ENCODE measurements at places on chromosomes 4 and X.

- no peak for DNase-seq
Measured at GRCh38 chr4:39626261-39626660, 12.4 kb downstream of the SMIM14 start.

- DNase-seq = no peak
Measured at GRCh38 chrX:23699636-23700194, 32.4 kb downstream of the PRDX4 start.

DNA sequence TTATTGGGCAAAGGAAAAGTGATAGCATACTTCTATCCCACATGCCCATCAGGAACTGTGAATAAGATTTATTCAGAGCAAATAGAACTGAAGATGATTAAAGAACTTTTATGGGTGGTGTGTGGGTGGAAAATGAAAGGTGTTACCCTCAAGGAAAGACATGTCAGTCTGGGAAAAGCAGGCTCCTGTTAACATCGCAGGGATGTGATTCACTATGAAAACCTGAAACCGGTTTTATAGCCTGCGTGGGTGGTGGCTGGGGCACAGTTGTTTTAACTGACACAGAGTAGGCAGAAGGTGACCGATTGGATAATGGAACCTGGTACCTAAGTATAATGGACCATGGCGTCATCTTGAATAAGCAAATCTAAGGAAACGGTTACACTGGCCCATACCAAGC, 61.3 kb upstream of the CASK start:
- DNase-seq = no peak

DNA sequence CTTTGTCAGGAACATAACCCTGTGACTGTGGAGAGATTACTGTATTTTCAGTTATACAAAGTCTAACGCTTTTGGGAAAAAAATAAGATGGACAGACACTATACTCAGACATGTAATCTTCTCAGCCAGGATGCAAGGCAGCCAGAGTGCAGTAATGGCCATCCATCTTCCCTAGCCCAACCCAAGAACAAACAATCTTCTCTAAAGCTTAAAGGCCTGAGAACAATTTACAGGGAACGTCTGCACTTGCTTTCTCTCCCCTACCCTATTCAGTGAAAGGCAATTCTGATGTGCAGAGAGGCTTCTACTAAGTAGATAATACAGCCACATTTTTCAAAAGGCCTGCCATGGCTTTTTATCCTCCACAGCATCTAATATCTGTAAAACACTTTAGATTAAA, 471.3 kb downstream of the FGF13 start:
- DNase-seq = no peak

DNA sequence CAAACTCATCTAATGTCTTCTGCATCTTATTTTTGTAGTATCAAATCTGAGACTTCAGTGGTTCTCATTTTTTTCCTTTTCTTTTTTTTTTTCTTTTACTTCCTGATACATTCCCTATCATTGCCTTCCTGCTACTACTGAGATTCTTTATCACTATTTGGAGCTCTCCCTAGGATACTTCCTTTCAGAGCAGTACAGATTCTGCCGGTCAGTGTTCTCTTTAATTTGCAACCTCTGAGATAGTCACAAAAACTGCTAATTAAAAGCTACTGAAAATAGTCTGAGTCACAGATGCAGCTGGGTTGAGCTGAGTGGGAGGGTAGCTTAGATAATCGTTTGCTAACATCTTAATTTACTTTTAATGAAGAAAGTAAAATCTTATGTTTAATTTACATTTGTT, 1279.7 kb downstream of the ARAP2 start:
- DNase-seq = no peak

DNA sequence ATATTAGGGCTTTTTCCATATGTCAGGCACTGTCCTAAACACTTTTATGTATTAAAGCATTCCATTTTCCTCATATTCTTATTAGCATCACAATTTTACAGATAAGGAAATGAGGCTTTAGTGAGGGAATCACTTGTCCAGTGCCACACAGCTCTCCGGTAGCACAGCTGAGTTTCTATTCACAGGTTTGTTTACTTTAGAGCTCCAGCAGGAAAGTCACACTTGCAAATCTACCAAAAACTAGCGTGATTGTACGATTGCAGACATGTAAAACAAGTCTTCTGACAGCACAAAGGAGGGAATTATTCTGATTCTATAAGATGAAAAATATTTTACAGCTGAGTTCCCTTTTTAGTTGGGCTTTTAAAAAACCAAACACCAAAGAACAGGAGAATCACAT, 472.1 kb downstream of the TMA16 start:
- no peak for DNase-seq

DNA sequence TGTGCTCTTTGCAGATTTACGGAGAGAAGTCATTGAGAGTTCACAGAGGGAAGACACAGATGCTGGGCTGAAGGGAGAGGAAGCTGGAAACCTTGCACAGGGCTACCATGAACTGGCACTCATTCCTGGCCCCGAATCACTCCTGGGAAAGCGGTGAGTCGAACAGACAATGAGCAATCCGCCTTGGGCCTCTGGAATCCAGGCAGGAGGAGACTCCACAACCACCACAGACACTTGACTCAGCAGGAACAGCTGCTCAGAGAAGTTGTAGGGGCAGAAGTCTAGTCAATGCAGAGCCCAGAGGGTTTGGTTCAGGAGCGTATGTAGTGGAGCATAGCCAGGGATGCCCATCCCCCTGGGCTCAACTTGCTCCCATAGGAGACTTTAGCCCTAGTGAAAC, 62.8 kb upstream of the GRIA3 start:
- no peak for DNase-seq

- no peak for DNase-seq
Measured at GRCh38 chr4:124694306-124694705, 18.2 kb downstream of the ANKRD50 start.

DNA sequence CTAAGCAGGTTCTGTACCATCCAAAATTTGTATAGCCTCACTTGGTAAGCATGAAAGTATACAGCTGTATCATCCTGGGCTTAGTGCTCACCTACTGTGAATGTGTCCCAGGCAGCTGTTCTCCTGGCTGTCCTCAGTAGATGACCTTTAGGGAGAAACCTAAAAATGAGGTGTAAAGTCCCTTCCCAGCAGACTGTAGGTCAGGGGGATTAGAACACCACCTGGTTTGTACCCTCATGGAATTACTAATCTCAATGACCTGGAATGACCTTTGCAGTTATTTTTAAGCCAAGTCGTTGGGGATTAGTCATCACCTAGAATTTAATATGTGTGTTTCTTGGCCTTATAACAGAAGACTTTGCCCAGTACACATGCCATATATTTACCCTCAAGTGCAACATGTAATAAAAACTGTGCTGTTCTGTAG, 39.1 kb upstream of the MBTPS2 start:
- no peak for DNase-seq

GRCh38 chrX:72176981-72177380, 4.6 kb upstream of the PIN4 start:
- DNase-seq = no peak

- no peak for DNase-seq
Measured at GRCh38 chrX:11097933-11098332, 13.2 kb upstream of the HCCS start.

DNA sequence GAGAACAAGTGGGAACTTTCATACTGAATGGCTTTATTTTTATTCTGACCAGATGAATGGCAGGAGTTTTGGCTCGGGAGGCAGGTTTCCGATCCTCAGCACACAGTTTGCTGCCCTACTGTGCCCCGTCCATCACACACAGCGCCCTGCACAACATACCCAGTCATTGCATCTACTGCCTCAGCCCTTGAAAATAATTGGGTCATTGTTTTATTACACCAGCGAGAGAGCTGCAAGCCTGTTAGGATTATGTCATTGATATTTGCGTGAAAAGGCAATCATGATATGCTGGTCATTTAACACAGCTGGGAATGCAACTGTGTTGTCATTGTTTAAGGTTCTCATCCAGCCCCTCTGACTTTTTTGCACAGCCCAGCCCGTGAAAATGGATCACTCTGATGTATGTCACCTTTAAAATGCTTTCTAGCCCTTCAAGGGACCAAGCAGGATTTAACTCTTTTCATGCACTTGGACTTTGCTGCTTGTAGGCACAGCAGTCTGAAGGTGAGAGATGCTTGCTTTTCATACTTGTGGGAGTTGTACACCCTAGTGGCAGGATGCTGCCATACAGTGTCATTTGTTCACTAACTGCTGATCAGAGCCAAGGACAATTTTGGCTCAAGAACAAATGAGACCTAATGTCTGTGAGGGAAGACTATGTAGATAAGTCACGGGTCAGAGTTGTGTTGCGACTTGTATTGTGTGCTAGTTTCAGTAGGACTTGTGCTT, 62.3 kb downstream of the RTL9 start:
- DNase-seq = no peak

- DNase-seq = no peak
Measured at GRCh38 chr4:29051381-29051965, 1668.7 kb upstream of the PCDH7 start.

GRCh38 chr4:73692254-73692653, 48.1 kb upstream of the CXCL8 start:
- no peak for DNase-seq

- DNase-seq = no peak
Measured at GRCh38 chr4:29770627-29771026, 949.5 kb upstream of the PCDH7 start.

DNA sequence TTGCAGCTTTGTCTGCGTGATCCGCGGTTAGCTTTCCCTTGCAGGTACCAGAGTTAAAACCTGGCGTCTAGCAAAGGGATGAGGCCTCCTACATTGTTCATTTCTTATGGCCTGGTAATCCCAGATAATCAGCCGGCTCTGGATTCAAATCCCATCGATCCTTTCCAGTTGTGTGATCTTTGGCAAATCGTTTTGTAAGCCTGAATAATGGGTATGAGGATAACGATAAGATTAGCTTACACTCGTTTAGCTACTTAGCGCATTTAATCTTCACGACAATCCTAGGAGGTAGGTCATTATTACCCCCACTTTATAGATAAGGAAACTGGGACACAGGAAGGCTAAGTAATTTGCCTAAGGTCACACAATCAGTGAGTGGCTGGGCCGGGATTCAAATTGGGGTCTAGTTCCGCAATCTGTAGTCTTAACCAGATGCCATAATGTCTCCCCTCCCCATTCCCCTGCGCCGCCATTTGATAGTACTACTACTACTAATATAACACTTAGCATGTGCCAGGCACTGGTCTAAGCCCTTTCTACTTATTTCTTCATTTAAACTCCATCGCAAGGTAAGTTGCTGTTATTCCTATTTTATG, 1.7 kb upstream of the UBA1 start:
- no peak for DNase-seq

DNA sequence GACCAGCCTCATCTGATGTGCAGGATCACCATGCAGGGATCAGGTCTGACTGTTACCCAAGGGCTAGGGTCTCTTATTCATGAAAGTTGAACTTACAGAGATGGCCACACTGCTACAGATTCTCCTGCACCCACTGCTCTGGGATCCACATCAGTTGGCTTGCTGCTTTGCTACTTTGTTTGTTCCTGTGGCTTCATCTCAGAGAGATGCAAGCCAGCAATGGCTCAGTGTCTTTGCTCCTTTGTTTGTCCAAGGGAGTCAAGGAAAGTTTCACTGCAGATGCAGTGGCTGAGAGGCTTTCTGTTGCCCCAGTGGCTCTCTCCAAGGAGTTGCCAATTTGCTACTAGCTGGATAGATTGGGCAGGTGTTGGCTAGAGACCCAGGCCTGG, 70.3 kb upstream of the UGT2B7 start:
- DNase-seq = no peak

GRCh38 chrX:131675596-131676194, 131.8 kb downstream of the OR13H1 start:
- DNase-seq = peak; percentile 6

DNA sequence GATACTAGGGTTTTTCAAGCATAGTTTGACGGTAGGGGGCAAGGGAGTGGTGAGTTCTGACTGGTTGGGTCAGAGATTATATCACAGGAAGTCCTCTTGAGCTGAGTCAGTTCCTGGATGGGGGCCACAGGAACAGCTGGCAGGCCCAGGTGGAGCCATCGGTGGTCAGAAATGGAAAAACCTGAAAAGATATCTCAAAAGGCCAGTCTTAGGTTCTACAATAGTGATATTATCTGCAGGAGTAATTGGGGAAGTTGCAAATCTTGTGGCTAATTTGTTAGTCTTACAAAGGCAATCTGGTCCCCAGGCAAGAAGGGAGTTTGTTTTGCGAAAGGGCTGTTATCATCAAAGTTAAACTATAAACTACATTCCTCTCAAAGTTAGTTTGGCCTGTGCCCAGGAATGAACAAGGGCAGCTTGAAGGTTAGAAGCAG, 159.3 kb downstream of the PTCHD1 start:
- no peak for DNase-seq

GRCh38 chr4:8324640-8325239, 55.2 kb downstream of the HTRA3 start:
- DNase-seq = no peak

- no peak for DNase-seq
Measured at GRCh38 chrX:41671082-41671481, 17.7 kb upstream of the GPR34 start.

- peak; percentile 36 for DNase-seq
Measured at GRCh38 chrX:39361736-39362135, 560.5 kb downstream of the MID1IP1 start.

GRCh38 chrX:69031971-69032391, 133.3 kb downstream of the PJA1 start:
- no peak for DNase-seq

GRCh38 chr4:57488366-57489162, 378.4 kb upstream of the IGFBP7 start:
- no peak for DNase-seq

- DNase-seq = no peak
Measured at GRCh38 chr4:85086721-85087120, 120.2 kb upstream of the WDFY3 start.

DNA sequence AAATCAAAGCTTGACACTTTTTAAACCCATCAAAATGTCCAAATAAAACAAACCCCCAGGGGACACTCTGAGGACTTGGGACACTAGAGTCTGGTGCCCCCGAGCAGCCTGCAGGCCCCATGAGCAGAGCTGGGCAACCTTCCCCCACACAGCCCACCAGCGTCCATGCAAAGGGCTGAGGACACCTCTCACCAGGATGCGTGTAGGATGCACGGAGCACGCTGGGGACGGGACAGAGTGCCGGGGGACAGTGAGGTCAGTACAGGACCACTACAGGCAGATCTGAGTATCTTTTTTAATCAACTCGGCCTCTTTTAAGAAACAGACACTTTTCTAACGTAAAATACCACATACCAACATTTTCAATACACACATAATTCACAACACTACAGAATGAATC, 6.9 kb downstream of the GAK start:
- DNase-seq = no peak

GRCh38 chr4:159284733-159285132, 181.9 kb downstream of the RAPGEF2 start:
- no peak for DNase-seq

- no peak for DNase-seq
Measured at GRCh38 chr4:175504318-175504717, 307.7 kb downstream of the GPM6A start.
